ENCODE measurements at places on chromosomes 16 and 17. TPM values are rescaled to one million over a fixed set of nuclear protein-coding genes. Genes with fewer than 3 reads are reported as not detected.
A peak's percentile ranks its signal among the peaks of the same experiment; 100 is the strongest.

- no peak for DNase-seq
Measured at GRCh38 chr17:36933512-36934143, 3.6 kb upstream of the LHX1 start.

DNA sequence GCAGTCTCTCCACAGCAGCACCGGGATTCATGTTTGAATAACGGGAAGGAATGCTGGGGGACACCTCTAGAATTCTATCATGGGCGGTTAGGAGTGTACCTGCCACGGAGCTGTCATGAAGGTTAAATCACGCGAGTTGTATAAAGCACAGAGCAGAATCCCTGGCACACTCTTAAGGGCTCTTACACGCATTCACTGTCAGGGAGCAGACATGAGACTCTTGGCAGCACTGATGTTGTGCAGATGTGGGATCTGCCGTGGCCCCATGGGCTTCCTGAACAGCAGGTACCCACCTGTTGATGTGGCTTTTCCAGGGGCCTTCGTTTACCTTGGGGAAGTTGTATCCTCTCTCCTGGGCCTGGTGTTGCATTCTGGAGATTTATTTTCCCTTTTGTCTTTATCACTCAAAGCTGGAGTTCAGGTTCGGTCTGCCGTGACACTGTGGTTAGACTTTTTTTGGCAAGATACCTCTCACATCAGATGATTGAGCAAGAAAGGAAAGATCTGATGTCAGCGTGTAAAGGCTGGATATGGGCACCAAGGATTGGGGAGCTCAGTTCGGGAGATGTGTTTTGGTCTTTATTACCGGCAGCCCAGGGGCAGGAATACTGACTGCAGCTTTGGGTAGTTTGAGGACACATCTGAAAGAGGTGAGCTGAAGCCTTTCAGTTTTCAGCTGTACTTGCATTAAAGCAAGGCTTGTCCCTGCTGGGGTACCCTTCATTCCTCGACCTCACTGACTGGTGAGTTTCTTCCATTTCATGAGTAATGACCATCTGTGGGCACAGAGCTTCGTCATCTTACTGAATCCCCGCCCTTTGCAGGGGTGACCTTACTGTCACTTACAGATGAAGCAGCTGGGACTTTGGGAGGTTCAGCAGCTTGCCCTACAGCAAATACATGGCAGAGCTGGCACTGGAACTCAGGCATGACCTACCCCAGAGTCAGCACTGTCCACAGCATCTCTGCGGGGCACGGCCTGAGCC, 19.3 kb downstream of the KNOP1 start:
- no peak for DNase-seq

DNA sequence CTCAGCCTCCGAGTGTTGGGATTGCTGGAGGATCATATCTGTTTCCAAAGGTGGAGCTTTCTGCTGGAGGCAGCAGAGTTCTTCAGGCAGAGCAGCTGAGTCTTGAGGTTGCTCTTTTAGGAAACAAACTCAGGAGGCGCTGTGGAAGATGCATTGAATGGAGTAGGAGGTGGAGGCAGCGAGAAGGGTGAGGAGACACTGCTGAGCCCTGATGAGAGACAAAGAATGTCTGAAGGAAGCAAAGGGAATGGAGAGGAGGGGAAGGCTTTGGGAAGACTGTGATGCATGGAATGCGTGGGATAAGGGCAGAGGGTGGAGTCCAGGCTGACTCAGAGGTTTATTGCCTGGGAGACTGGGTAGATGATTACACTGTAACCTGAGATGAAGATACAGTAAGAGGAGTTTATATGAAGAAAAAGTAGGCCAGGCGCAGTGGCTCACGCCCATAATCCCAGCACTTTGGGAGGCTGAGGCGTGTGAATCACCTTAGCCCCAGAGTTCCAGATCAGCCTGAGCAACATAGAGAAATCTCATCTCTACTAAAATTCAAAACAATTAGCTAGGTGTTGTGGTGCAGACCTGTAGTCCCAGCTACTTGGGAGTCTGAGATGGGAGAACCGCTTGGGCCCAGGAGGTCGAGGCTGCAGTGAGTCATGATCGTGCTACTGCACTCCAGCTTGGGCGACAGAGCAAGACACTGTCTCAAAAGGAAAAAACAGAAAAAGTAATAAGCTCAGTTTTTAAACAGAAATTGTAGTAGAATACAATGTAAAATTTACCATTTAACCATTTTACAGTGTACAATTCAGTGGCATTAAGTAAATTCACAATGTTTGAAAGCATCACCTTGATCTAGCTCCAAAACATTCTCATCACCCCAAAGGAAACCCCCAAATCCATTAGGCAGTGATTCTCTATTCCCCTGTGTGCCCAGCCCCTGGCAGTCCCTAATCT, 17.8 kb upstream of the TMEM219 start:
- peak; percentile 87 for DNase-seq

DNA sequence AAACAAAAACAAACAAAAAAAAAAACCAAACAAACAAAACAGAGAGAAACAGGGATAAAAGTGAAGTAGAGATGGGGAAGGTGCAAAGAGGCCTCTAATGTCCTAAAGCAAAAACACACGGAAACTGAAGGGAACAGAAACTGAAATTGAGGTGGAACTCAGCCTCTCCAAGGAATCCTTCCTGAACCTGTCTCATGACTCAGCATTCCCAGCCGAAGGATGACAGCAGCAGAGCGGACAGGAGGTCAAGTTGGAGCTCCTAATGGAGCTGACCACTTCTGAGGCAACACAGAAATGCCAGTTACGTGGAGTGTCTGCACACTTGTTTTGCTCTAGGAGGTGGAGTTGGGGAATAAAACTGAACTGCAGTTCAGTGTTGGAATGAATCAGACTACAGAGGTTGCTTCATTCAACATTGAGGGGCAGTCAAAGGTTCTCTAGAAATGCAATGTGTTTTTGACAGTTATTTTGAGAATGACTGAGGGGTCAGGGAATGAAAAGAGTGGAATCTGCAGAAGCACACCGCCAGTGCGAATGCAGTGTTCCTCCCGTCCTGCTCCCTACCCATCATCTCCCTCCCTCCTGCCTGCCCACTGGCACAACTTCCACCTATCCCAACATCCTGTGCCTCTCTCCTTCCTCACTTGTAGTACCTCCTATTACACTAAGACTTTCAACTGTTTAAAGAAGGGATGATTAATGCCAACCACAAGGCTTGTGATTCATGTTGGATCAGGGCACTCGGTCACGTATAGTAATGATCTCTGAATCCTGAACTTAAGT, 6.3 kb downstream of the UBE2O start:
- DNase-seq, result no peak

- DNase-seq, result peak; percentile 21
Measured at GRCh38 chr16:14364386-14365199, 265.5 kb downstream of the PARN start.

DNA sequence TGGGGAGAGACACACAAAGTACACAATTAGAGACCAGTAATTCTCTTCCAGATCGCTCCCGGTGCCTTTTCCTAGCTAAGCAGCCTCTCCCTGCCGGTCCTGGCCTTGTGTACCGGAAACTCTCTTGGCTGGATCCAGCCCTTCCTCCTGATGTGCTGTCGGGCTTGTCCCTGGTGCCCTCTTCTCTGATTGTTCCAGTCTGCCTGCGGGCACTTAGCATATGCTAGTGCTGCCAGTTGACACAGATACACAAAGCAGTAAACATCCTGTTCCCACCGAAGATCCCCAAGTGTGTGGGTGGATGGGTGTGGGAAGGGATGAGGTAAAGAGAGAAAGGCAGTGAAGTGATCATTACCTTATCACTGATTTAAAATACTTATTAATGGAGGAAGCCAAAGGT, 9.7 kb downstream of the HS3ST3B1 start:
- no peak for DNase-seq

- DNase-seq, result no peak
Measured at GRCh38 chr16:30924913-30925631, 1.7 kb downstream of the FBXL19 start.

DNA sequence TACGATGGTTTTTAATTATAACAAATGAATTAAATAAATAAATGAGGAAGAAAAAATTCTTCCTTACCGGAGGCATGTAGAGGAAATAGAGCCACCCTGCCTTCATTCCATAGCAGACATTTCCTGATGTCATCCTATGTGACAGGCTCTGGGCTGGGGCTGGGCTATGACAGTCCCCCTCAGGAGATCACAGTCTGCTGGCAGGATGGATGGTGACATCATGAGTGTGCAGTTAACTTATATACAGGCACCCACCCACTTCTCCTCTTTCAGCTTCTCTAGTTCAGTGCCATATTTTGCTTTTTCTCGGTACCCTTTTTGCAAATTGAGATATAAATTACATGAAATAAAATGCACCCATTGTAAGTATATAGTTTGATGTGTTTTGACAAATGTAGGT, 6.4 kb upstream of the CMTM3 start:
- no peak for DNase-seq

DNA sequence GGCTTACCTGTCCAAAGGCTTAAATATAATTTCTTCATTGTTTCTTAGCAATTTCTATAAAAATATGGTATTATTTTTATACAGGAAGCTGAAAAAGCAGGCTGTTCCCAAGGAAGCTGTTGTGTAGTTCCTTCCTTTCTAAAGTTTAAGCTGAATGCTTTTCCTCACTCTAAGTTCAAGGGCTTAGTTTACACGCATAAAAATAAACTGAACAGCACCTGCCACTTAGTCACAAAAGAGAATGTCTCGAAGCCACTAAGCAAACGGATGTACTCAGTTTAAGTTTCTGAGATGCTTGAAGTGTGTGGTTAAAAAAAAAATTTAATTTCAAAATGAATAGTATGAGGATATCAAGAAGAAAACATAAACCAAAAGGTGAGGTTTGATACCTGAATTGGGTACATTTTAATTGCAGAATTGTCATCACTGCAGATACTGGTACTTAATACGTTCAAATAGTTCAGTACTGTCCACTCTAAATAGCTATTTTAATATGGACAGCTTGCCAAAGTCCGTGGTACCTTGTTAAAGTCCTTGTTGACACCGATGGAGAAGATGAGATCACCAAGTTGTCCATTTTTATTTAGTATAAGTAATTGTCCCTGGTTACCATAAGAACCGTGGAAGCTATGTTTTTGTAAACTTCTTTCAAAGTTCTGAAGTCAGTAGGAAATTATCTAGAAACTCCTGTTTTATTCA, 38.1 kb downstream of the MRTFB start:
- DNase-seq, result no peak

- peak; percentile 42 for DNase-seq
Measured at GRCh38 chr17:51709694-51710633, 448.6 kb downstream of the CA10 start.

- no peak for DNase-seq
Measured at GRCh38 chr16:88473666-88474534, 20.8 kb downstream of the ZFPM1 start.

DNA sequence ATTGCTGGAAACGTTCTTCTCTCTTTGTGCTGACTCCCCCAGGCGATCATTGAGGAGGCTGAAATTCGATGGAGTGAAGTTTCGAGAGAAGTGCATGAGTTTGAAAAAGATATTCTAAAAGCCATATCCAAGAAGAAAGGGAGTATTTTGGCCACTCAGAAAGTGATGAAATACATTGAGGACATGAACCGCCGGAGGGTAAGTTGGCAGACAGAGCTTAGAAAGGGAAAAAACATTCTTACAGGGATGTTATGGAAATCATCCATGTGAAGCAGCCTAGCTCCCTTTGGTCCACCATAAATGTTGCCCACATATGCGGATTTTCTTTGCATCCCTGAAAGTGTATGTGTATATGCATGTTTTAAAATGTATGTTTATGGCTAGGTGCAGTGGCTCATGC, 36.5 kb downstream of the PRSS54 start:
- DNase-seq, result no peak

DNA sequence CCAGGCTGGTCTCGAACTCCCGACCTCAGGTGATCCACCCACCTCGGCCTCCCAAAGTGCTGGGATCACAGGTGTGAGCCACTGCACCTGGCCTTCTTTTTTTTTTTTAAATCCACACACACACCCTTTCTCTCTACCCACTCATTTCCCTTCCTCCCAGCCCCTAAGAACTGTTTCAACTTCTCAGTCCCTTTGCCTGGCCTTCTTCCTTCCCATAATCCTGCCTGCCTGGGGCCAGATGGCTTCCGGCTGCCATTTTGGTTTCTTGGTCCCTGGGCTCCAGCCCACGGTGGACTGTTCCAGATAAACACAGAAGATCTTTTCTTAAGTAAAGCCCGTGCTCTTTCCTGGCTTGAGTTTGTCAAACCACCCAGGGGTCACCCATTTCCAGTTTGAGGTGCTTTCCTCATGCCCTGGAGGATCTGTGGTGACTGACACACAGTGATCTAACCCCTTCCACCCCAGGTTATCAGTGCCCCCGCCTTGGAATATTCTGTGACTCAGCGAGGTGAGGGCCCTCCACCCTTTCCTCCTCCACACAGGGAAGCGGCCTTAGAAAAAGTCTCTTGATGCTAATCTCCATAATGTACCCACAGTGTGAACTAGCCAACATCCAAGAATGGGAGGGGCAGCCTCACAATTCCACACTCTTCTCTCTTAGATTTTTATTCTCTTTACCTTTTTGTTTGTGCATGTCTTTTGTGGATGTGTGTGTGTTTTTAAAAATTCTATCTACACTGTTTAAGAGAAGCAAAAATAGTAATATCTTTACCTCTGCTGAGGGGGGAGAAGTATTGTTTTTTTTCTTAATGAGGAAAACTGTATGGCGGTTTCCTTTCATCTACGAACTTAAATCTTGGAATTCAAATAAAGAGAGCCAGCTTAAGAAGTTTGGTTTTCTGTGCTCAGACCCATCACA, 60.0 kb downstream of the CRISPLD2 start:
- DNase-seq, result no peak

The PRAC1 gene
- total RNA-seq, result 7.7 TPM

The C16orf78 gene
- total RNA-seq, result not detected

The ZNF594 gene
- 26.3 TPM for total RNA-seq

The PTX4 gene
- not detected for total RNA-seq

The PRSS22 gene
- 3.0 TPM for total RNA-seq

The TMEM88 gene
- 8.1 TPM for total RNA-seq
